ENCODE measurements at places on chromosomes 6 and 20.

GRCh38 chr6:135887069-135887468, 35.6 kb downstream of the PDE7B start:
- no peak for DNase-seq

DNA sequence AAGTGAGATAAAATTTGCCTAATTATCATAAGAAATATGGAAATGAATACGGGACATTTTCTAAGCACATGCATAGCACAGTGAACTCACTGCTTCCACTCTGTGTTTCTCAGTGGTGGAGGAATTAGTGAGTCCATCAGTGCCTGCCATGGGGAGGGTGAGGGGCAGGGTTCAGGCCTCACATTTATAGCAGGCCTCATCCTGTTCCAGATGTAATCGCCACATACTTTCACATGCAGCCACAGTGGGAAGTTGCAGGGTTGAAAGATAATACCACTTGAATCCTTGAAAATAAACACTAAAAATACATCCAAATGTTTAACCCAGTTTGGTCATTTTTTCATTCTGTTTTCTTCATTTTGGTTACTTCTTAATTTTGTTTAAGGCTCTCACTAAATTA, 29.9 kb upstream of the ANKEF1 start:
- no peak for DNase-seq

DNA sequence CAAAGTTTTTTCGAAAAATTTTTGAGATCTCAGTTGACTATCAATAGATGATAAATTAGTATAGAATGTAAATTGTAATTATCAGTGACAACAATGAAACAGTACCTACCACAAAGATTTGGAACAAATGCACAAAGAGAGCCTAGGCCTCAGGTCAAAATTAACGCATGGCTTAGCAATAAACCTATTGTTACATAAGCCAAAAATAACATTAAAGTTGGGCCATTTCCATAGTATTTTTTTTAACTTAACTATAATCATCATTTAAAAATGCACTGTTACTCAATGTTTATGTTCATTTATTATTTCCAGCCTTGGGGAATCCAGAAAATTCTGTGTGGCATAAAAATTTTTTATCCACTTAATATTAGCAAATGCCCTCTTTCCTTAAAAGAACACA, 117.0 kb downstream of the EPB41L2 start:
- no peak for DNase-seq

- no peak for DNase-seq
These were observed 235.2 kb downstream of the ALDH8A1 start for GRCh38 chr6:134714679-134715078.

DNA sequence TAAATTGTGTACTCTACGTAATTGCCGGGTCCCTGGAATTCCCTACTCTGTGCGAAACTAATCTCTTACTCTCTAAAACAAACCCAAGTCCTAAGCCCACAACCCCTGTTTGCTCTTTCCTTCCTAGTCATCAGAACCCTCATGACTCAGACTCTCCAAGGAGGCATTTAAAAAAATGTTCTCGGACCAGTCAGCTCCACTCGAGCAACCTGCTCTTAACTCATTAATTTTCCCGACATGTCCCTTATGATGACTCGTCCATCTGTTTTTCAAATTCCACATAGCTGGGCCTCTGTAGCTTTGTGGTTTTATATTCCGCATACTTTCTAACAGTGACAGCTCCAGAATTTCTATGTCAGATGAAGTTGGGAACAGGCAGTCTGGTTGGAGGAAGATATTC, 2.6 kb upstream of the MUC22 start:
- DNase-seq, result no peak

All from stimulated activated CD4-positive, alpha-beta T cell treated with anti-CD3 and anti-CD28 coated beads, TNF-alpha, amount 100 ng/mL, for 1 hour (primary cell).